ENCODE measurements at places on chromosomes 5 and 9.

GRCh38 chr5:111942661-111943401 lies 185.8 kb upstream of the NREP start:
- DNase-seq = no peak

DNA sequence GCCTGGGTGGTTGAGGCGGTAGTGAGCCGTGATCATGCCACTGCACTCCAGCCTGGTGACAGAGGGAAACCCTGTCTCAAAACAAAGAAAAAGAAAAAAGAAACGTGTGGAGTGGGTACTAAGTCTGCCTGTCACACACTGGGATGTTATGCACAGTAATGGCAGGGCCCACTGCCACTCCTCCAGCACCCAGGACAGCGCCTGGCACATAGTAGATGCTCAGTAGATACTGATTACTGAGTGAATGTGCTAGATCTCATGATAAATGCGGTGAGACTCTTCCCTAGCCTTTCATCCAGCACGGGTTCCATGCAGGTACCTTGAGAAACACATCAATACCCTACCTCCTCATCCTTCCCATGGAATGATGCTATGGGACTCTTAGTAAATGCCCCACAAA lies 87.4 kb upstream of the HSPA9 start:
- no peak for DNase-seq

DNA sequence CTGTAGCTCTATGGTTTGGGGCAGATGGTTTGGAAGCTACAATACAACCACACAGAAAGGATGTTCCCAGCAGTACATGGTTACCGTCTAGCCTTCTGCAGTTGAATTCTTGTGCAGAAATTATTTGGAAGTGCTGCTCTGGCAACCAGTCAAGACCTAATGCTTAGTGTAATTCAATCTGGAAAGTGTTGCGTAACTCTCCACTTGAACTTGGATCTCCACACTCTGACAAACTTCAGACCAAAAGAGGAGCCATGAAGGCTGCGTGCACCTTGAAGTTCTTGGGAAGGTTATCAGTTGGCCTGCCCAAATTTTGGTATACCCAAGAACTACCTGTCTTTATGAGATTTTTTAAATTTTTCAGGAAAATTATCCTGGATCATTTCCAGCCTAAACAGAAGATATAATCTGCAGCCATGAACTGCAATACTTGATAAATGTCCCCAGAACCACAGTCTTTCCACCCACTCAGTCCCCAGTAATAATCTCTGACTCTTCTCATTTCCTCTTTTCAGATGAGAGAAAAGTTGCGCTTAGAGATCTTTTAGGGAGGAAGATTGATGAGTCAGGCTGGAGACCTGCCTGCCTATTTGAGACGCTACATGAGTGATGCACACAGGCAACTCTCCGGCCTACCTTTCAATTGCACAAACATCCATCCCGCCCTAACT lies 159.9 kb downstream of the FANCC start:
- DNase-seq = no peak

- no peak for DNase-seq
Measured at GRCh38 chr9:98356326-98356725, 100.9 kb upstream of the TBC1D2 start.

GRCh38 chr5:176994460-176995121 lies 12.0 kb downstream of the UIMC1 start:
- no peak for DNase-seq

DNA sequence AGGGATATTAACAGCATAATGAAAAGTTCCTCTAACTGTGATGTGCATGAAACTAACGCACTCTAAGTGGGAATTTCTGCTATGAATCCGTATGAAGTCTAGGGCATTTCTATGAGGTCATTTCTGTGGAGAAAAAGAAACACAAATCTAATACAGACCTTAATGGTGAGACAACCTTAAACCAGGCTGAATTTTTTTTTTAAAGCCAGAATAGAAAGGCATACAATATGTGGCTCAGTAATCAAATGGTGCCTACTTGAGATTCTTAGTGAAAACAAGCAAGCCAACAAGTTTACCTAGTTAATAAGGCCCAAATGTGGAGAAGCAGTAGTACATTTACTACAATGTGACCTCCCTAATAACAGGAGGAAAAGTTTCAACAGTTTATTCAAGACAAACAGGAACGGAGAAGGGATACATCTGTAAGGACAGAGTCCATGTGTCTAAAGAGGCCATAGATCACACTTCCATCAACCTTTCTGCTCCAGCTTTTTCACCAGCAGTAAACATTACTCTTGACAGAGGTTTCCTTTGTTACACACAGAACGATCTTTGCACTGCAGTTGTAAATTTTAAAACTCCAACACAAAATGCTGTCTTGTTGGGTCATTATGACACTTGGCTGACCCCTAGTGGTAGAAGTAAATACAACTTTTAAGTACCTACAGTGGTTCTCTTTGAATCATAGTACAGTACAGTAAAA lies 26.2 kb downstream of the CARNMT1 start:
- DNase-seq = peak; percentile 87

- no peak for DNase-seq
Measured at GRCh38 chr5:111070272-111071134, 1.0 kb upstream of the TSLP start.

GRCh38 chr5:112995764-112996618 lies 19.4 kb downstream of the DCP2 start:
- DNase-seq = no peak

DNA sequence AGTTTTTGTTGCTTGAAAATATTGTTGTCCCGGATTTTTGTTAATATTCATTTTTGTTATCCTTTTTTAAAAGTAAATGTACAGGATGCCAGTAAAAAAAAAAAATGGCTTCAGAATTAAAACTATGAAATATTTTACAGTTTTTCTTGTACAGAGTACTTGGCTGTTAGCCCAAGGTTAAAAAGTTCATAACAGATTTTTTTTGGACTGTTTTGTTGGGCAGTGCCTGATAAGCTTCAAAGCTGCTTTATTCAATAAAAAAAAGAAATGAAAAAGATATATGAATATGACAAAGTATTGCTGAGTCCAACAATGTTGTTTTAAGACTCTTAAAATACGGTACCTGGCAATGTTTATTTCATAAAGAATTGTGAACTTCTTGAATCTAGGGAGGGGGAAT lies 82.9 kb downstream of the PIK3R1 start:
- DNase-seq = no peak

- DNase-seq = peak; percentile 53
Measured at GRCh38 chr5:128084228-128085167, 932 bp downstream of the SLC12A2 start.

DNA sequence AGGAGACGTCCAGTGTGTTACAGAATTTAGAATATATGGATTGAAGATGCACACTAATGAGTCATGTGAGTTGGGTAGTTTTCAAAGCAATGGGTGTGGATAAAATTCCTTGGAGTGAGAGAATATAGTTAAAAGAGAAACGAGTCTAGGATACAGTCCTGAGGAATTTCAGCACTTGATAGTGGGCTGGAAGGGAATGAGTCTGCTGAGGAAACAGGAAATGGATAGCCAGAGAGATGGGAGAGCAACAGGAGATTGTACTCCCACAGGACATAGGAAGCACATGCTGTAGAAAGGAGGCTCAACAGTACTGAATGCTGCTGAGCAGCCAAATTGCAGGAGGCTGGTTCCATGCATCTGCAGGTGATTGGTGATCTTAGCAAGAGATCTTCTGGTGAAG lies 68.1 kb downstream of the FBN2 start:
- DNase-seq = no peak

DNA sequence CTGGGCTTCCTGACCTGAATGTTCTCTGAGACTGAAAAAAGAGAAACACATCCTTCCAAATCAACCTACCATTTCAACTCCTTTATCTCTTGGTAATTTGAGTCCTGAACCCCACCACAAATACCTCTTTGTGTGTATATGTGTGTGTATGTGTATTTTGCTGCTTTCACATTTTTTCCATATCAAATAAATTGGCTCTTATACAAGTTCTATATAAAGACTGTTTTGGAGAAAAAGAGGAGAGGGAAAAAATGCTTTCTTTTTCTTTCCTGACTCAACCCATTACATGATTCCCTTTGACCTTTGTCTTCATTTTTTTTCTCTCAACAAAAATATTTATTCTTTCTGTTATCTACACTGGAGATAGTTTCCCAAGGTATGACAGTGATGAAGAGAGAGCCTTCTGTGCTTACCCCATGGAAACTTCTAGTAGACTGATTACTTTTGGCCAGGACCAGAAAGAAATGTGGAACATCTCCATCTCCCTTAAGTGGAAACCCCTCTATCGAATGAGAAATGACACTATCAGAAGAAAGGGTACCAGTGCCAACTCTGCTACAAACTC lies 85.3 kb downstream of the PAPPA start:
- DNase-seq = no peak

DNA sequence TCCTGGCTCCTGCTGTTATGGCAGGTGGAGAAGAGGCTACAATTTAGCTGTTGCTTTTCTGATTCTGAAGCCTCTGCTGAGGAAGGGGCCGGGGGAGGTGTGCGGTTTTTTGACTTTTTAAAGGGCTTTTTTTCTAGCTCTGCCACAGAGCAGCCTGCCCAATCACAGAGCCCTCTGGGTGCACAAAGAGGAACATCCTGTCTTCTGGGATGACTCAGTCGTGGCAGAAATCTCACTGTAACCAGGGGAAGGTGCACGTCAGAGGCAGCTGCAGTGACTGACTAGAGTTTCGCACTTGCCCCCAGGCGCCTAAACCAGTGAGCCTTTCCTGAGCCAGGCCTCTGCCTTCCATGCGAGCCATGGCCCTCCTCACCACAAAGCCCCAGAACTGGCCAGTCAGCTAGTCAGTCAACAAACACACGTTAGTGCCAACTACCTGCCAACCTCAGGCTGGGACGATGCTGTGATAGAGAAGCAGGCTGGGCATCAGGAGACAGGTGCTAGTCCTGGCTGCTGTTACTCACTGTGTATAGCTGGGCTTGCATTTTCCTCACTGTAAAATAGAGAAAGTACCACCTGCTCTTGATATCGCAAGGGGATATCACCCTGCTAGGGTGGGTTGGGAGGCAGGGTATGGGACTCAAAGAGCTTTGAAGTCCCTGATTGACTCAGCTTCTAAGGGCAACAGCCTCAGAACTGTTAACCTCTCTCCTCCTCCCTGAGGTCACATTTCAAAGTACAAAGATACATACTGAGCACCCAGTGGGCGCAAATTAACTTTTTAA lies 2.2 kb downstream of the AKNA start:
- DNase-seq = no peak

- peak; percentile 41 for DNase-seq
Measured at GRCh38 chr5:160685695-160686094, 166.3 kb downstream of the ATP10B start.

DNA sequence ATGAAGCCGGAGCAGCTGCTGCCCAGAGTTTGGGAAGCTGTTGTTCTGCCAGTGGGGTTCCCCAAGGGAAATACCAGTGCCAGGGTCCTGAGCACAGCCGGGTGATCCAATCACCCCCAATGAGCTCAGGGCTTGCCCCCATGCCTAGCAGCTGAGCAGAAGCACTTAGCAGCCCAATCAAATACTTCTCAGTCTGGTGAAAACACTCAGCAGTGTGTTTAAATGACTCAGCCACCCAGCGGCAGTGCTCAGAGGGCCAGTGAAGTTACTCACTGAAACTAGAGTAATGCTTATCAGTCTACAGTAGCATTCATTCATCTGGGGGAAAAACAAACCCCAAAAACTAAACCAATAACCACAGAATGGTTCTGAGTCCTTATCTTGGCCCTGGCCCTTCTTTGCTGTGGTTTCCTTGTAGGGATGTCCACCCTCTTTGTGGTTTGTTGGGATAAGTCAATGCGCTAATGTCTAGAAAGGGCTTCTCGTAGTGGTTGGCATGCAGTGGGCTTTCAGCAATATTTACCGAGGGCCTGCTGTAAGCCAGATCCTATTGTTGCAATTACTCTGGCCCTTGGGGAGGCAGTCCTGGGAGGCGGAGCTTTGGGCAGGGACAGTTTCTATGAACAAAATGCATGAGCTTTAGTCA lies 43.1 kb downstream of the LHX2 start:
- DNase-seq = no peak

GRCh38 chr9:83456226-83456625 lies 82.0 kb downstream of the FRMD3 start:
- no peak for DNase-seq

DNA sequence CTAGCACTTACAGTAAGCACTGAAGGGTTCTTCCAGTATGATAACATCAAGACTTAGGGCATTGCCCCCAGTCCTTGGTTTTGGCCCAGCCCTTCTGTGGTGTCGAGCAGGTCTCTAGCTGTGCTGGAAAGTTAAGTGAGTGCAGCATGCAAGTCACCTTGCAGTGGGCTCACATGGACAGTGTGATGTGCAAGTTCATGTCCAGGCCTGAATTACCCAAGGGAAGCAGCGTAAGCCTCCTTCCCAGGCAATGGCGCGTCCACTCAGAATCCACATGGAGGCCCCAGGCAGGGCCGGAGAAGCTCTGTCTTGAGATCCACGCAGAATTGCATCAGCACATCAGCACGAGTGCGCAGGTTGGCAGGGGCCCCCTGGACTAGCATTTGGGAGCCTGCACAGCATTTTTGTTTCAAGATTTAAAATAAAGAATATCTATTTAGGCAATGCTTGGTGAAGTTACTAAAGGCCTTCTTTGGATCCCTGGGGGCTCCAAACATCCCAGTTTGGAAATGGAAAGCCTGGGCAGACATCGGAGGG lies 108.4 kb upstream of the ALDH1B1 start:
- DNase-seq = no peak

DNA sequence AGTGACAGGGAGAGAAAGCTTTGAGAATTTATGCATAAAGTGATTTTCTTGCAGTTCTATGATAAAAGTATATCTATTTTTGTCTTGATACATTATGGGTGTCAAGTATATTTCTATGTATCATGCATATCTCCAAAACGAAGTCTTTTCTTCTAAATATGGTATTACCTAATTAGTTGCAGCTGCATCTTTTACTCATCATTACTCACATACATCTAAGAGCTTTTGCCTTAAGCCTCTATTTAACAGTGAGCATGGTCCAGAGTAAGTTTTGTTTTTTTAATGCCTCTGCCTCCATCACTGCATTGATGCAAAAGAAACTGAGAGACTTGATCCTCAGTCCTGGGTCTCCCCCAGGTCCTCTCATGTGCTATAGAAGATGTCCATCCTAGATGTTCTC lies 40.0 kb upstream of the SMC5 start:
- no peak for DNase-seq

GRCh38 chr5:177364159-177364962 lies 6.6 kb downstream of the RGS14 start:
- DNase-seq = no peak

- no peak for DNase-seq
Measured at GRCh38 chr5:166185185-166185584, 2106.3 kb upstream of the WWC1 start.

DNA sequence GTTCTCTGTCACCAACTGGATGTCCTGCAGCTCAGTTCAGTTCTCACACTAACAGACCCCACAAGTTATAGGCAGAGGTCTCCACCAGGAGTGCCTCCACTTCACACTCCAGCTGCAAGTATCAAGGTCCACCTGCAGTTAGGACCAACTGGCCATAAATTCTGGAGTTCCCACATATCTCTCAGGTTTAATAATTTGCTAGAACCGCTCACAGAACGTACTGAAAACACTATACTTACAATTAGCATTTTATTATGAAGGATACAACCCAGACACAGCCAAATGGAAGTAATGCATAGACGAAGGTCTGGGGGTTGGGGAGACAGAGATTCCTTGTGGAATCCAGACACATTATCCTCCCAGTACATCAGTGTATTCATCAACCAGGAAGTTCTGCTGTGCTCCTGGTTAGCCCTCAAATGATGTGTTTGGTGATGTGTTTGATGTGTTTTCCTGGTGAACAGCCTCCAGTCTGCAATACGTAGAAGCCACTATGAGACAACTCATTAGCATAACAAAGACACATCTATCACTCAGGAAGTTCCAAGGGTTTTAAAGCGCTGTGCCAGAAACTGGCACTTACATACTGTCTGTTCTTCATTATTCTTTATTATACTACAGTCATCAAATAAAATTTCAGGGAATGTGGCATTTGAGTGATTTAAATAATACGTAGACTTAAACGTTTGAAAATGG lies 25.4 kb downstream of the OGN start:
- DNase-seq = no peak

All from NCI-H526 (cell line).